ENCODE measurements at places on chromosomes 7 and 10. TPM values are rescaled to one million over a fixed set of nuclear protein-coding genes. Genes with fewer than 3 reads are reported as not detected.

TMEM26 gene
- not detected for polyA plus RNA-seq

BTAF1 gene
- 37.4 TPM for polyA plus RNA-seq

CDNF gene
- polyA plus RNA-seq, result 1.2 TPM

CXCL12 gene
- 0.59 TPM for polyA plus RNA-seq

CALML3 gene
- not detected for polyA plus RNA-seq

NUTM2D gene
- 0.21 TPM for polyA plus RNA-seq

NT5C2 gene
- polyA plus RNA-seq, result 54.0 TPM

PSTK gene
- 5.1 TPM for polyA plus RNA-seq

SFRP4 gene
- not detected for polyA plus RNA-seq

PPP1R3C gene
- 0.06 TPM for polyA plus RNA-seq

SLC26A5 gene
- polyA plus RNA-seq, result not detected

PDE6C gene
- polyA plus RNA-seq, result not detected

SEMA3A gene
- 0.13 TPM for polyA plus RNA-seq

ANKRD1 gene
- polyA plus RNA-seq, result not detected

PTN gene
- 0.10 TPM for polyA plus RNA-seq

FGFR2 gene
- not detected for polyA plus RNA-seq

MASTL gene
- 17.3 TPM for polyA plus RNA-seq

NSUN5 gene
- polyA plus RNA-seq, result 63.4 TPM

NRP1 gene
- 0.42 TPM for polyA plus RNA-seq

POM121L12 gene
- not detected for polyA plus RNA-seq

SPDYE9 gene
- polyA plus RNA-seq, result 0.86 TPM

CHRM2 gene
- not detected for polyA plus RNA-seq

SGCE gene
- 79.5 TPM for polyA plus RNA-seq

ACTL6B gene
- polyA plus RNA-seq, result not detected

NAMPT gene
- polyA plus RNA-seq, result 79.6 TPM

CFAP58 gene
- 0.24 TPM for polyA plus RNA-seq

ZNF25 gene
- 2.9 TPM for polyA plus RNA-seq

PNLIPRP1 gene
- not detected for polyA plus RNA-seq

PRTFDC1 gene
- 14.2 TPM for polyA plus RNA-seq

ITIH2 gene
- not detected for polyA plus RNA-seq

MMP21 gene
- 0.09 TPM for polyA plus RNA-seq

TBX20 gene
- not detected for polyA plus RNA-seq

TACC2 gene
- polyA plus RNA-seq, result 0.28 TPM

PDZD7 gene
- polyA plus RNA-seq, result 0.20 TPM

KRIT1 gene
- 27.3 TPM for polyA plus RNA-seq

FAM24B gene
- polyA plus RNA-seq, result 5.5 TPM

KIAA1549 gene
- 0.05 TPM for polyA plus RNA-seq

TSPAN12 gene
- polyA plus RNA-seq, result 2.7 TPM

C1QL3 gene
- 0.68 TPM for polyA plus RNA-seq
